Brain (organoid and tissue), 16 donors: ENCODE measurements at places on chromosomes 5 and 9.

DNA sequence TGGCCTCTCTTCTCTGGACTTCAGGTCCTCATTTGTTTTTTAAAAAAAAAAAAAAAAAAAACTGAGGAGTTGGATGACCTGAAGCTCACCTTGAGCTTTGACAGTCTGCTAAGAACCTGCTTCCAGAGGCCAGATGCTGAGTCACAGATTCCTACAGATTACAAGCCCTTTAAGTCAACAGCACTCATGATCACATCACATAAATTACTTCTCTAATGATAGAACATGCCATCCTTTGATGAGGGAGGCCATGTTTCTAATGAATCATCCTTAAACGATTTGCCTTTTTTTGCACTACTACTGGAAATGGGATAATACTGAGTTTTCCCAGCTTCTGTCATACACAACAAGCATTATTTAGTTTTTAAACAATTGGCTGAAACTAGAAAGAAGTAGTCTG is 34.2 kb upstream of the MYOT start:
- DNase-seq = no peak

DNA sequence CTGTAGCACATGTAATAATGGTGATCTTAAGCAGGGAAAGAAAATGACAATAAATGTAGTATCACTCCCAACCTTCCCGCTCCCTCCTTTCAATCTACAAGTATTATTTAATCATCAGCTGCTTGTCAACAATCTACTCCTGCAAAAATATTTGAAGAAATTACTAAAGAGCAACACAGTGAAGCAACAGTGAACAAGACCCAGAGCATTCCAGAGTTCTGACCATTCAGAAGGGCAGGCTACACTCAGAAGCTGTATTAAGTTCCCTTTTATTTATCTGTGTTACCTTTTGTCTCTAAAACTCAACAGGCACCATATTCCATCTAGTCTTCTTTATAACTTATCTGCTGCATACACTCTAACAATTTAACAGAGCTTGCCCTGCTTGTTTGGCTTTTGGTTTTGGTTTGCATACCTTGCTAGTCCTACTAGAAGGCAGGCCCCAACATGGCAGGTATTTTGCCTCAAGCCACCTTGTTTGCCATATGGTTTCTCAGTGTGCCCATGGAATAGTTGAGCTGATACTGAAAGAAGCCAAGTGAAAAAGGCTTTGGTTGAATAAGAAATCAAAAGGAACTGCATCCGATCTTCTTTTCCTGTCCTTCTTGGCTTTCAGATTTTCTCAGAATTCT is 253.9 kb downstream of the CEMIP2 start:
- no peak for DNase-seq

DNA sequence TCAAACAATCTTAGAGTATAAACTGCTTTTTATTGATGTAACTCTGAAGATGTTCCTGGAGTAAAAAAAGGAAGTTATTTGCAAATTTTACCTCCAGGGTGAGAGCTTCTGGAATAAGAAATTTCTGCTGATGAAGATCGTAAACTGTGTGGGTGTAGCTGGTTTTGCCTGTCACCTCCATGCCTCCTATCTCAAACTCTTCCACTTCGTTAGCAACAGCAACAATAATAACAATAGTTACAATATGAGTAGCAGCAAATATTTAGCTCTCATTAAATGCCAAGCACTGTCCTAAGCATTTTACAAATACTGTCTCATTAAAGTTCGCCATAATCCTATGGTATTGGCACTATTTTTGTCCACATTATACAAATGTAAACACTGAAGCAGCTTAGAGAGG is 57.9 kb downstream of the GCNT1 start:
- no peak for DNase-seq

DNA sequence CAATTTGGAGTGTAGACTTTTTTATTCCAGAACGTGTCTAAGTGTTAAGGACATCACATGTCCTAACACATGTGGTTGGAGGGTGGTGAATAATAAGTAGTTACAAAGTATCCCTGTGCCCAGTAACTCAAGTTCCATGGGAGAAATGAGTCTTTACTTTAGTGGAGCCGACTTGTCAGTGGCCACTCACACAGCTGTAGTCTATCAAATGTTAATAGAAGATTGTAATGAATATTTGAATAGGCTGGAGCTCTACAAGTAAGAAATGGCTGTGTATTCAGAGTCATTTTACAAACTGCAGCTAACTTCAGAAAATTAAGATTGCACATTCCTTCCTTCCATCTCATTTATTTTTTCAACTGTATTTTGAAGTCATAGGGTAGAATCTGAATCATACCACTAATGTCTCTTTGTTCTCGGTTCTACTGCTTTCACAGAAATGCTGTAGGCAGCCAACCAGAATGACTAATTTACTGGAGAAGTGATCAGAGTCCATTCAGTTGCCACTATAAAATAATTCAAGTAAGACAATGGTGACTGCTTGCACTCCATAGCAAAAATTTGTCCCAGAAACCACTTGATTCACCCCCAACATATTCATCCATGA is 394.8 kb downstream of the NR2F1-AS1 start:
- DNase-seq = no peak

DNA sequence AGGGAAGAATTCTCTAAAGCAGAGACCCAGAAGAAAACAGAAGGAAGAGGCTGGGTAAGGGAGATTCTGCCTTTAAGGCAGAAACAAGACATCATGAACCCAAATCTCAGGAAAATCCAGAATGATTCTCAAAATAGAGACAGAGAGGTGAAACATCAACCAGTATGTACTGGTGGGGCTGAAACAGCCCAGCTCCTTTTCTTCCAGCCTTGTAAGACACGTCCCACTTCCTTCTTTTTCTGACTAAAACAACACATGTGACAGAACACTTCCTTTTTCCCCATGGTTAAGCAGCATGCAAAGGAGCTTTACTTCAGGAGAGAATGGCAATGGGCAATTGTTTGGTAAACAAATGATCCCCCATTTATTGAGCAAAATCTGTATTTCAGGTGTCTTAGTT is 230.8 kb upstream of the NR4A3 start:
- no peak for DNase-seq
